ENCODE measurements at places on chromosomes 16 and 17.

DNA sequence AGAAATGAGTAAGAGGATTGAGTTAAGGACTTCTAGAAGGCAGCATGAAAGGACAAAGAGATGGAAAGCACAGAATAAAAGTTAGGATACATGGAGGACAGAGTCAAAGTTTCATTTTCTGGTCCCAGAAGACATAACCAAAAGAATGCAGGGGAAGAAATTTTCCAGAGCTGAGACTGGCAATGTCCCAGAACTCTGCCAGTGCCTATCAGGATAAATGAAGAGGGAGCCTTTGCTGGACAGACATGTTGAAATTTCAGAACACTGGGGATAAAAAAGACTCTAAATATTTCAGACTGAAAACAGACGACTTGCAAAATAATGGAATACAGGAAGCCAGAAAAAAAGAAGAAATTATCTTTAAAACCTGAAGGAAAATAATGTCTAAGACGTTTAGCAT is 55.7 kb downstream of the NT5M start:
- no peak for DNase-seq

DNA sequence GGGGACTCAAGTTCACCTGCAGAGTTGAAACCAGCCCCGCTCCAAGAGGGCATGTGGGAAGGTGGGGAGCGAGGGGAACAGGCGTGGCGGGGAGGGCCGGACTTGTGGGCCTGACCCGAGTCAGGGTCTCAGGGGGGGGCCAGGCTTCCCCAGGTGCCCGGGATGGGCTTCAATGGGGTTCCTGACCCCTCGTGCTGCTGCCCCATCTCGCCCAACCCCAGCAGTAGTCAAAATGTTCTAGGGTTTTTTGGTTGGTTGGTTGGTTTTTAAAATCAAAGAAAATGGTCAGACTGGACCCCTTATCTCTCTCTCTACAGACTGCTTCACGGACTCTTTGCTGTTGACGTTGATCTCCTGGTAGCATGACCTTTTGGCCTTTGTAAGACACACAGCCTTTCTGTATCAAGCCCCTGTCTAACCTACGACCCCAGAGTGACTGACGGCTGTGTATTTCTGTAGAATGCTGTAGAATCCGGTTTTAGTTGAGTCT is 69.5 kb downstream of the AMFR start:
- peak; percentile 39 for DNase-seq

GRCh38 chr16:88999457-89000206 is 22.6 kb upstream of the CBFA2T3 start:
- DNase-seq, result no peak

- DNase-seq, result no peak
Observed at GRCh38 chr16:56530872-56531271, 11.0 kb upstream of the BBS2 start.

- no peak for DNase-seq
Observed at GRCh38 chr16:88481851-88482250, 28.8 kb downstream of the ZFPM1 start.

All from dorsolateral prefrontal cortex (tissue), 122 donors.